Calu3 (cell line): ENCODE measurements at places on chromosomes 1 and 21.
A peak's percentile ranks its signal among the peaks of the same experiment; 100 is the strongest.

GRCh38 chr1:234670967-234671626 is 61.1 kb upstream of the IRF2BP2 start:
- no peak for DNase-seq

DNA sequence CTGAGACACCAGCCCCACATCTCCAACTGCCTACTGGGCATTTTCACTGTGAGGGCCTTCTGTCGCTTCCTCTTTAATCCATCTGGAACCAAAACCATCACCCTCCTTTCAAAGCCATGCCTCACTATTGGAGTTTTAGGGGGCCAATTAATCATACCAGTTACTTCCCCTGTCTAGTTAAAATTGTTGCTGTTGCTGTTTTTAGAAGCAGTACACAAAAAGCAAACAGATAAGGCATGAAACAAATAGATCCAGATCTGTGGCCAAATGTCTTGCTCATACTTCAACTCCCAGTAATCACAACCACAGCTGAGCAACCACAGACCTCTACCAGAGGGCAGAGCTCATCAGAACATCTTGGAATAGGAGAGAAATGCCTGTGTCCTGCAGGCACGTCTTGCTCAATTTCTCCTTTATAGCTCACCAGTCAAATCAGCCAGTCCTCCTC is 133.8 kb upstream of the C1orf105 start:
- DNase-seq, result no peak

DNA sequence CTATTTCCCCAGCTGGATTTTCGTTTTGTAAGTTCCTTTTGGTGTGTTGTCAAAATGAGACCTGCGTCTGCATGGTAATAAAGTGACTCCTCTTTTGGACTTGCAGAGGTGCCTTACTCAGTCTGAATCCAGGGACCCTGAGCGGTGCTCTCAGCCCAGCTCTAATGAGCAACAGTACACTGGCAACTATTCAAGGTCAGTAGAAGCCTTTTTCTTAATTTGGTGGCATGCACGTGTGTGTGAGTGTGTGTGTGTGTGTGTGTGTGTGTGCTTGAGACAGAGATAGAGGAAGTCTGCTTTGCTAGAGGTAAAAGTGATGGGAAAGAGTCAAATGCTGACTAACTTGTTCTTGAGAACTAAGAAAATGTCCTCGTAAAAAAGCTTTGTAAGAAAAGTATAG is 105.4 kb downstream of the CD247 start:
- DNase-seq, result no peak

GRCh38 chr1:159936273-159936904 is 9.0 kb downstream of the IGSF9 start:
- peak; percentile 93 for DNase-seq

DNA sequence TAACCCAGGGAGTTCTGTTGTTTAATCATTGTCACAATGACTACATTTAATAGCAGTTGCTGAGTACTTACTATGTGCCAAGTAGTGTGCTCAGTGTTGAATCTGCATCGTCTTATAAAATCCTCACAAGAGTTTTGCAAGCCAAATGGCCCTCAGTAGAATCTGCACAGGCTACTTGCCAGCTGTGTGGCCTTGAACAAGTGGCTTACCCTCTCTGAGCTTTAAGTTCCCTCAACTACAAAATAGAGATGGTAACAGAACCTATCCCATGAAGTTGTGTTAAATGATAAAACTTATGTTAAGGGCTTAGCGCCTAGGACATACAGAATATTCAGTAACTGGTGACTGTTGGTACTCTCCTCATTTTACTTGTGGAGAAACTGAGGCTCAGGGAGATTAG is 9.1 kb upstream of the SLC30A2 start:
- no peak for DNase-seq

- DNase-seq, result no peak
These were observed 16.2 kb upstream of the EVA1B start for GRCh38 chr1:36339615-36340014.

DNA sequence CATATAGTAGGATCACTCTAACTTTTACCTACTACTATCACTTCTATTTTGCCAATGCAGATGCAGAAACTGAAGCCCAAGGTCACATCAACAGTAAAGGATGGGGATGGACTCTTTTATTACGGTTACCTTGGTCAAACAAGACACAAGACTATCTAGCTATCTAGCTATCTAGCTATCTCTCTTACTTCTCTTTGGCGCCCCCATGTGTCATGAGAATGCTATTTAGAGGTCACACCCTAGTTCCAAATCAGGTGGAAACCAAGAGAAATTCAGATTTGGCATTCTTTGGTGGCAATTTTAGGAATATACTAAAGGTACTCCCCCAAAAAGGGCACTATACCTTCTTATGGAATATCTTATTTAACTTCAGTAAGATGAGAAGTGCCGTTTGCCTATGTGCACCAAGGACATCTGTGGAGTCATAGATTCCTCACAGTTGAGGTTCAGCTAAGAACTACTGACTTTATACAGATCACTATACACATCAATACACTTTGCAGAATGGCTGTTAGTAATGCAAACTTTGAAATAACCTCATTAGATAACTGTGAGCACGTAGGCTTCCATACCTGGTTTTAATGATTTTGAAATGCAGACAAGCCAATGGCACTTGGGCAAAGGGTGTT is 6.7 kb downstream of the ZNF648 start:
- peak; percentile 75 for DNase-seq

DNA sequence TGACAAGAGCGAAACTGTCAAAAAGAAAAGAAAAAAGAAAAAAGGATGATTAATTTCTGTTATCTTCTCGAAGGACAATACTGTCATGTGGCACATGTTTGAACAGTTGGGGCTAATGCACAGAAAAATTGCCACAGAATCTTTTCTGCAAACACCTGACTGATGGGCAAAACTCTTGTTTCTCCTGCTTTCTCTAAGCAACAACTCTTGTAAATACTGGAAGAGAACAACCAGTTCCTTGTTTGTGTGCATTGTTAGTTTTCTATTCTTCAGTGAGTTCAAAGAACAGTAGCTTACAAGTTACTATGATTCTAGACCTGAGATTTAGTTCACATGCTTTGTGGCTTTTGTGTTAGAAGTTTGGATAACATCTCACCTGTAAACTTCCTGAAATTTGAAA is 60.7 kb downstream of the CDC14A start:
- no peak for DNase-seq

DNA sequence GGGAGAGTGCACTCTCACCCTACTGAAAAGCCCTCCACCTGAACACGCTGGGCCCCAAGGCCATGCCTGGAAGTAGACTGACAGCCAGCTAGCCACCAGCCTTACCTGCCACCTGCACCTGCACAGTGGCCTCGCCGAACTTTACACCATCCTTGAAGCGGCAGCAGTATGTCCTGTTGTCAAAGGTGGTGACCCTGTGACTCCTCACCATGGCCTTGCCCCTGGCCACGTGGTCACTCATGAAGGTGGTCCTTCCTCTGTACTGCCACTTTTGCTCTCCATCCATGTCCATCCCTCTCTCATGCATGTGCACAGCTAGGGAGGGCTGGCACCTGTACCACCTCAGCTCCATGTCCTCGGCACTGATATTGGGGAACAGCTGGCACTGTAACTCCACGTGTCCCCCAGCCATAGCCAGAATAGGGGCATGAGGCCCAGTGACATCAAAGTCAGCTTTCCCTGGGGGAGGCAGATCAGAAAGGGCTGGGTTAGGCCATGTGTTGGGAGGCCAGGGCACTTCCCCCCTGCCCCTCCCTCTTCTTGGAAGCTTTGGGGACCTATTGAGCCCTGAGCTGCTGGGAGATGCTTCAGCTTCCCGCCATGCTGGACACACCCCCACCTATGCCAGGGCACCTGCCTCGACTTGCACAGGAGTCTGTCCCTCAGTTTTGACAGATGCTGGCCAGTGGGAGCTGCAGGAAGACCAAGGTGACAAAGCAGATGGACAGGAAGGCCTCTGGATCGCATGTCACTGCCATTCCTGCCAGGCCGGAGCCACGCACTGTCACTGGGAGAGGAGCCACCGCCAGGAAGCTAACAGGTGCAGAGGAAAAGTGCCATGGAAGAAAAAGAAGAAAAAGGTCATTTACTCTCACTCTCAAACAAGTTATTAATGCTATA is 24.6 kb downstream of the RNF187 start:
- DNase-seq, result no peak

DNA sequence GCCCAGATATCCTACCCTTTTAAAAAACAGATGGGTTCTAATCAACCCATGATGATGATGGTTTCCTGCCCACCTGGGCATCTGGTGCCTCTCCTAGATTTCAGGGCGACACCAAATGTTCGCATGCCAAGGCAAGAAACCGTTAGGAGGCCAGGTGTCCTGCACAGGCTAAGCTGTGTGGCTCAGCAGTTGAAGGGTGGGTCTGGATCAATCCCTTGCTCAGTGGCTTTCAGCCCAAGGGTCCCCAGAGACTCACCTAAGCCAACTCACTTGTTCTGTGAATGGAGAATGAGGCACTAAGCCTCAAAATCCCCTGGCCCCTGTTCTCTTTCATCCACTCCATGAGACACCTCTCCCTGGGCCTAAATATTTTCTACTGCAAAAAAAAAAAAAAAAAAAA is 169.1 kb upstream of the EDN2 start:
- no peak for DNase-seq

DNA sequence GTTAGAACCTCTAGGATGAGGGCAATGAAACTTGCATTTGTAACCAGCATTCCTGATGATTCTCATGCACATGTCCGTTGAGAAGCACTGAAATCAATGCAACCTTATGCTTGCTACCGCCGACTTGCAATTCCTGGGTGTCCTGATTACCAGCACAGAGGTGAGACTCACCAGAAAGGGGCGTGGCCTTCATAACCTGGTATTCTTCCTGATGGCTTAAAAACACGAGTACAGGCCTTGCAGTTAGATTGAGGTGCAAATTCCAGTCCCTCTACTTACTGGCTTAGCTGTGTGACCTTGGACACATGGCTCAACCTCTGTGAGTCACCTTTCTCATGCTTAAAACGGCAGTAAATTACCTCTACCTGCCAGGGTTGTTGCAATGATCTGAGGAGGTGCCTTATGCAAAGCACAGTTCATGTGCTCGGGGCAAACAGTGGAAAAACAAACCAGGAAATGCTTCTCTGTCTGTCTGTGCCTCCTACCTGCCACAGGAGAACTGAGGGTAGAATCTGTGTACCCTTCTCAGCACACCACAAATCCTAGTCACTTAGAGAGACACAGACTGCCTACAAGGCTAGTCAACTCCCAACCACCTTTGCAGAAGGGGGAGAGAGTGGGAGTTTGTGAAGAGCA is 39.1 kb upstream of the ECE1 start:
- peak; percentile 66 for DNase-seq
